ENCODE measurements at places on chromosomes 2 and 18.

DNA sequence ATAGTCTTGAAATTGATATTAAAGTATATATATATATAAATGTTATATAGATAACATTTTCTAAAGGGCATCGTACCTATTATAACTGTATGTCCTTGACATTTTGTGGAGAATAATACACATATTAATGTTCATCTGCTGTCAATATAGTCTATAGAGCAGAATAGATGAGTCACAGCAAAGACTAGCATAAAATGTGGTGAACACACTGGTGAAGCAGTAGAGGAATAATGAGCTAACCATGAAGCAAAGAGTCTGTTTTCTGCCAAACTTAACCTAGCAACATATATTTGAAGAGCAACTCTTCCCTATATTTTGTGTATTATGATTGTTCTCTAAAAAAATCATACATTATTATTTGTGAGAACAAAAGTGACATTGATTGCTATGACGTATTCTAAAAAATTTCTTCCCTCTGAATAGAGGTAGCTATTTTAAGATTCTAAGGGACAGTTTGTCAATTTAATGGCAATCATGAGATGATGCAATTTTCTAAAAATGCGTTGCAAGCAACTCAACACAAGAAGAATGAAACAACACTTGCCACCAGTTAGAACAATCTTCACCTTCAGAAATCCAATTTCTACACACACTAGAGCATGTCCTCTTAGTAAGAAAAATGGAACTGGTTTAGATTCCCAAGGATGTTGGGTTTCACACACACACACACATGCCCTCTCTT lies 22.0 kb downstream of the DOCK10 start:
- DNase-seq, result no peak

GRCh38 chr2:203080447-203081045 lies 65.9 kb downstream of the NBEAL1 start:
- no peak for DNase-seq

DNA sequence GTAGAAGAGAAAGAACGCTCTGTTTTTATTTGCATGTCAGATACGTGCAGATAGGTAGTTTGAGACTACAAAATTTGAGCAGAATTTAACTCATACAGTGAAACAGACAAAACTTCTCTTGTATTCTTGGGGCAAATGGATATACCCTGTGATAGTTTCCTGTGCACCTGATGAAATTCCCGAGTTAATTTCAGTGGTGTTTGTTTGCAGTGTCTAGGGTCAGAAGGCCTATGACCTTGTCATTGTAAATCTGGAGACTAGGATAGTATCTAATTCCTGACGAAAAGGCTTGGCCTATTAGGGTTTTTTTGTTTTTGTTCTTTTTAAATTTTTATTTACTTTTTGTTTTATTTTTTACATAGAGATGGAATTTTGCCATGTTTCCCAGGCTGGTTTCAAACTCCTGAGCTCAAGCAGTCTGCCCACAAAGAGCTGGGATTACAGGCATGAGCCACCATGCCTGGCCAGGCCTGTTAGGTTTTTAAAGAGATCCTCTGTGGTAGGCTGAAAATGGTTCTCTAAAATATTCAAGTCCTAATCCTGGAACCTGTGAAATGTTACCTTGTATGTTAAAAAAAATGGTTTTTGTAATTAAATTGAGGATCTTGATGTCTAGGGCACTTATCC lies 17.6 kb downstream of the LCLAT1 start:
- DNase-seq, result no peak

- DNase-seq, result peak; percentile 28
Measured at GRCh38 chr2:28586867-28587266, 91.0 kb downstream of the PLB1 start.

DNA sequence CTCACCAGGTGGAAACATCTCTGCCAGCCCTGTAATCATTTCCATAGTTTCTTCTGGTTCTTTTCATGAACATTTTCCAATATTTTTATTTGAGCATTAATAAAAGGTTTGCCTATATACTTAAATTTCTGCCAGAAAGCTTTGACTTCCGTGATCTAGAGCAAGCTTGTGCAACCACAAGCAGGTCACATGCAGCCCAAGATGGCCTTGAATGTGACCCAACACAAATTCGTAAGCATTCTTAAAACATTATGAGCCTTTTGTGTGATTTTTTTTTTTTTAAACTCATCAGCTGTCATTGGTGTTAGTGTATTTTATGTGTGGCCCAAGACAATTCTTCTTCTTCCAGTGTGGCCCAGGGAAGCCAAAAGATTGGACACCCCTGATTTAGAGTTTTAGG lies 51.6 kb downstream of the NEDD4L start:
- DNase-seq, result no peak

GRCh38 chr2:132415915-132416722 lies 486 bp upstream of the GPR39 start:
- no peak for DNase-seq

DNA sequence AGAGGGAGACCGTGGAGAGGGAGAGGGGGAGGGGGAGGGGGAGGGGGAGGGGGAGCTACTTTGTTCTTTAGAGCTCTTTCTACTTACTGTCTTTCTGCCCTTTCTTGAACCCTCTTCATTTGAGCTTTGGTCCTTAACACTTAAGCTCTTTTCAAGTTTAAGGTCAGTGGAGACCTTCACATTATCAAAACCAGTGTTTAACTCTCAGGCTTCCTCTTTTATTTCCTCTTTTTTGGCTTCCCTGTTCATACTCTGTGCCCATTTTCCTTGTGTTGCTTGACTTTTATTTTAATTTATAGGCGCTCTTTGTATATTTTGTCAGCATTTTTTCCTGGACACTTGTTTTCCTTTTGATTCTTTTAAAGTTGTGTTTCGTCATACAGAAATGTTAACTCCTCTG lies 37.1 kb downstream of the ACSL3 start:
- no peak for DNase-seq

- DNase-seq, result no peak
Measured at GRCh38 chr2:181902625-181903024, 11.1 kb downstream of the ITPRID2 start.

- no peak for DNase-seq
Measured at GRCh38 chr2:235382179-235382578, 111.7 kb upstream of the AGAP1 start.

GRCh38 chr2:109456776-109457175 lies 157.0 kb downstream of the SEPTIN10 start:
- no peak for DNase-seq
